Activated gamma-delta T cell treated with Interleukin-2 at 50 U/mL for 16 hours (primary cell): ENCODE measurements at places on chromosomes 16 and 17.

GRCh38 chr17:79600681-79601131 lies 10.1 kb downstream of the RBFOX3 start:
- no peak for DNase-seq

- no peak for DNase-seq
Observed at GRCh38 chr16:19380328-19380727, 37.4 kb upstream of the TMC5 start.

DNA sequence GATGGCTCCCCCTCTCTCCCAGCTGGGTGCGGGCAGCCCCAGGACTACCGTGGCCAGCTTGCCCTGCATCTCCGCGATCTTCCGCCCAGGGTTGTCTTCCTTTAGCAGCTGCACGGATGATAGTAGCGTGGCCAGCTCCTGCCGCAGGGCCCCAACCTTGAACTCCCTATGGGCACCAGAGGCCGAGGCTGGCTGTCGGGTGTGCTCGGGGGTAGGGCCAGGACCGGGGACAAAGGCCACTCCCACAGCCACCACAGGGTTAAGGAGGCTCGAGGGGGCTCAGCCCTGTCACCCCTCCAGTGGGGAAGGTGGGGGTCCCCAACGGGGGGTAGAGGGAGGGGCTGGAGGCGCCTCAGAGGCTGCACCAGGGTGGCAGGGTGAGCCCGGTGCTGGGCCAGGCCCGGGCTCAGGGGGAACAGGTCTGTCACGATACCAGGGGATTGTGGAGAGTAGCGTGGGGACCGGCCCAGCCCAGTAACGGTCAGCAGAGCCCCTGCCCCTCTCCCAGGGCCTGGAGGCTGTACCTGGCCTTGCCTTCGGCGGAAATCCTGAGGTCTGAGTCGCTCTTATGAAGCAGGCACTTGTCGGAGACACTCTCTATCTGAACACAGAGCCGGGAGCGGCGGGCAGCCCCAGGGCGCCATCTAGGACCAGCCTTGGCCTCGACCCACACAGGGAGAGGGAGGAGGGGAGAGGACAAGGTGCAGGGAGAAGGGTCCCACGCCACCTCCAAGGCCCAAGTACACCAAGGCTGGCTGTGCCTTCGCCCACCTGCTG lies 5.2 kb downstream of the PERCC1 start:
- DNase-seq, result no peak

GRCh38 chr17:34226011-34226743 lies 28.9 kb upstream of the CCL2 start:
- no peak for DNase-seq

GRCh38 chr16:80610481-80611156 lies 69.8 kb downstream of the DYNLRB2 start:
- no peak for DNase-seq

- DNase-seq, result no peak
Observed at GRCh38 chr16:23518435-23518891, 8.2 kb upstream of the GGA2 start.

DNA sequence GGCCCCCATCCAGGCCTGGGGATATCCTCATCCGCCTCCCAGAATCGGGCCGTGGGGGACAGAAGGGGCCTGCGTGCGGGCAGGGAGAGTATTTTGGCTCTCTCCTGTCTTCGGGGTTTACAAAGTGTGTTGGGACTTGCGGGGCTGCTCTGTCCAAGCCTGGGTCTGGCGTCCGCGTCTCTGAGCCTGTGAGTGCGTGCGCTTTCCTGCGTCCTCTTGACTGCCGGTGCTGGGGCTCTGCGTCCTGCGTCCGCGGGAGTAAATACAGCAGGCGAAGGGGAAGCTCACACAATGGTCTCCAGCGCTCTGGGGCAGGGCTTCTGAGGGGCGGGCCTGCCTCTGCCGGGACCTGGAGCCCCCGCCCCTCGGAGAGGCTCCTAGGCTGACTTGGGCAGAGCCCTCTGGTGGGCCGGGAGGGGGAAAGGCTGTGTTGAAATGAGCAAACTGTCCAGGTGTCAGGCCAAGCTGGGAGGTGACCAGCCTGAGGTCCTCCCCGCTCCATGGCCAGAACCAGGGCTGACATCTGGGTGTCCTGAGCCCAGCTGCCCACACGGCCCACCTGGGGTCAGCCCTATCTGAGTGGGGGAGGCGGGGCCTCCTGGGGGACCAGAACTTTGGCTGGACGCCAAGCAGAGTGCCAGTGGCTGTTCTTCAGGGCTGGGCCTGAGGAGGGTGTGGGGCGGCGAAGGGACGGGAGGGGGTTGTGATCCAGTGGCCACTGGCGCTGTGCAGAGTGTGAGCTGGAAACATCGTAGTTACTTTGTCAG lies 233.6 kb downstream of the SEC14L1 start:
- peak; percentile 79 for DNase-seq
